H9 (cell line): ENCODE measurements at places on chromosomes 1 and 21. TPM values are rescaled to one million over a fixed set of nuclear protein-coding genes. Genes with fewer than 3 reads are reported as not detected.

Gene COL6A2
- total RNA-seq: 124 and 129 TPM in 2 replicates

Gene CHODL
- total RNA-seq: 3.4 and 3.5 TPM in 2 replicates

Gene NCF2
- not detected in 2 replicates for total RNA-seq

Gene CCT3
- total RNA-seq: 515 and 524 TPM in 2 replicates

Gene SLC6A9
- total RNA-seq: 29.5 and 30.1 TPM in 2 replicates

Gene CNIH4
- total RNA-seq: 104 and 114 TPM in 2 replicates

Gene OR2L5
- not detected in 2 replicates for total RNA-seq

Gene PAQR7
- total RNA-seq: 6.0 and 6.3 TPM in 2 replicates

GRCh38 chr1:200228081-200228480, 181.8 kb downstream of the ZNF281 start:
- DNase-seq: no peak

GRCh38 chr21:23021481-23021880, 2023.3 kb downstream of the NCAM2 start:
- no peak for DNase-seq

DNA sequence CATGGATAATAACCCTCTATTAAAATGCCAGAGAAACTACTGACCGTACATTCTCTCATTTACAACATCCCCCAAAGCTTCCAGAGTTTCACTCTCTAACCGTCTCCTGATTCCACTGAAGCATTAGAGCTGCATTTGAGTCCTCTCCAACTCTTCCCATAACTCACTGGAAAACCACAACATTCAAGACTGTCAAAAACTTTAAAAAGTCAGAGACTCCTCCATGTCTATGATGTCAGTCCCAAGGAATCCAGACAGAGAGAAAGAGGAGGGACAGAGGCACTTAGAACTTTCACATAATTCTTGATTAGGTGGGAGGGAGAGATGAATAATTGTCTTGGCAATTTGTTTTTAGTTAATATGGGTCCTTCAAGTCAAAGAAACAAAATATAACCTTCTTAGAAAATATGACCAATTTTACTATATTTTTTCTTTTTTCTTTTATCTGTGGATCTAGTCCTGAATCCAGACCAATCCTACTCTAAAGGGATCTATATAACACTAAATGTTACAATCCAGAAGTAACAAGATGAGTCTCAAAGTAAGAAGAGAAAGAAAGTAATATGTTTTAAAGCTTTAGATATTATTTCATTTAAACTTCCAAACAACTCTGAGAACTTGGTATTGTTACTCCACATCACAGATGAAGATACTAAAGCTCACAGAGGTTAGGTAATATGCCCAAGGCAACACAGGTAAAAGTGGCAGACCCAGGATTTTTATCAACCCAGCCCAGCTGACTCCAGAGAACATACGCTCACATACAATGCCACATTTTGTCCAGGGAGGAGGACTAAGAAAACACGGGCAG, 23.8 kb downstream of the OTUD7B start:
- DNase-seq: no peak

DNA sequence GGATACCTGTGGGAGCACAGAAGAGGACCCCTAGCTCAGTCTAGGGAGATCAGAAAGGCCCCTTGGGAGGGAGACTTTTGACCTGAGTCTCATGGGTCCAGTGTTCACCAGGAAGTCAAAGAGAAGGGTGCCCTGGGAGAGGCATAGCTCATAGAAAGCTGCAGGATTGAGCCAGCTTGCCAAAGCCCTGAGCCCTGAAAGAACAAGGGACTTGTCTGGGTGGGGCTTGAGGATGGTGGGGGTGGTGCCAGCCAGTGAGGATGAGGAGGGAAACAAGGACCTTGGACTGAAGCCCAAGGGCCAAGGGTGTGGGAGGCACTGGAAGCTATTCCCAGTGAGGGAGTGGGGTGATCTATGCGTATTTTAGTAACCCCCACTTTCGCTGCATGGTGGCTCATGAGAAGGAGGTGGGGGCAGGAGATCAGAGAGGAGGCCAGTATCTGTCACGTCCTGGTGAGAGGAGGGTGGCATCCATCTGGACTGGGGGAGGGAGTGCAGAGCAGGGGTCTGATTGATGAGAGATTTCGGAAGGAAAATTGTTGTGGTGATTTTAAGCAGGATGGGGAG, 28.4 kb downstream of the DMBX1 start:
- no peak for DNase-seq

- DNase-seq: no peak
Measured at GRCh38 chr1:91779548-91780021, 106.4 kb downstream of the TGFBR3 start.

DNA sequence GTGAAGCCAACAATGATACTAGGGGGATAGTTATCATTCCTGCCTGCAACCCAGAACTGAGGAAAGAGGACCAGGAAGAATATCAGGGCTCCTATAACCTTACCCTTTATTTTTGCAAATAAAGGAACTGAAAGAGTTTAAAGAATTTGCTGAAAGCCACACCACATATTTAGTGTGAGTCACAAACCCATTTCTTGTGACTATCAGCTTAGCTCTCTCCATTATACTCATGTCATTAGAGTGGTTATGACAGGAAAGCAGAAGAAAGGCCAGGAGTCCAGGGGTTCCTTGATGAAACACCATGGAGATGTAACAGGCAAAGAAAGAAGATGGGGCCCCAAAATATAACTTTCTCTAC, 141.1 kb upstream of the SAMSN1 start:
- DNase-seq: no peak

GRCh38 chr1:88401313-88401712, 282.8 kb upstream of the PKN2 start:
- no peak for DNase-seq
